ENCODE measurements at places on chromosomes 5 and 9.

DNA sequence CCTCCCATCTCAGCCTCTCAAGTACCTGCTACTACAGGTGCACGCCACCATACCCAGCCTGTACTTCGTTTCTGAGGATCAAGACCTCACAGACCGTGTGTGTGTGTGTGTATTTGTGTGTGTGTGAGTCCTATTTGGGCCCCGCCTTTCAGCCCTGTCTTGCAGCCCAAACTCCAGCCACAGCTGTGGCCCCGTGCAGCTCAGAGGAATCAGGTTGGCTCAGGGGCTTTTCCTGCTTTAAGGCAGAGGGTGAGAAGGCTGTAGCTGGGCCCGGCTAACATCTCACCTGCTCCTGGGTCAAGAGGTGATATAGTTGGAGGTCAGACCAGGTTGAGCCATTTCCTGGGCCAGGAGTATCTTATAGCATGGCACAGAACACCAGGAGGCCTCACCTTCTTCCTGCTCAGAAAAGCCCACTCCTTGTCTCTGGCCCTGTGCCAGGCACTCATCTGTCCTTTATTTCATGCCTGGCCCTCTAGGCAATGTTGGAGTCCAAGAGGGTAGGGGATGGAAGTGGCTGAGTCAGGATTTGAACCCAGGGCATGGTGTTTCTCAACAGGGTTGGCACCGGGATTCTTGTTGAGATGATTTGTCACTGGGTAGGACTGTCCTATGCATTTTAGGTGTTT is 1.6 kb upstream of the PHYKPL start:
- no peak for DNase-seq

DNA sequence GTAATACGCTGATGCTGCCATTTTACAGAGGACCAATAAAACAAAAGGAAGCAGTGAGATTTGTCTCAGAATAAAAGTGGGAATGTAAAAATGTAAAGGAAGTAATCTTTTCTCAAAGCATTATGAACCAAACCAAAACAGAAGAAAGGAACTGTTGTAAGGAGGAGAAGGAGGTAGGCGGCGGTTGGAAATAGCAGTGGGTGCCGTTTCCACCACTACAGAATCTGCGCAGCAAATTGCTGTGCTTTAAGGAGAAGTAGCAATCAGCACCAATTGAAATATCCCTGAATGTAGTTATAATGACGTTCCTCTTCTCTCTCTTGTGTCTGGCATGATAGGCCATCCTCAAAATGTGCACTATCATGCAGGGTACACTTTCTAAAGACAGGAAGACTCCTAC is 455.1 kb upstream of the TLE4 start:
- DNase-seq: no peak

- no peak for DNase-seq
Measured at GRCh38 chr9:3385871-3386270, 139.9 kb downstream of the RFX3 start.

DNA sequence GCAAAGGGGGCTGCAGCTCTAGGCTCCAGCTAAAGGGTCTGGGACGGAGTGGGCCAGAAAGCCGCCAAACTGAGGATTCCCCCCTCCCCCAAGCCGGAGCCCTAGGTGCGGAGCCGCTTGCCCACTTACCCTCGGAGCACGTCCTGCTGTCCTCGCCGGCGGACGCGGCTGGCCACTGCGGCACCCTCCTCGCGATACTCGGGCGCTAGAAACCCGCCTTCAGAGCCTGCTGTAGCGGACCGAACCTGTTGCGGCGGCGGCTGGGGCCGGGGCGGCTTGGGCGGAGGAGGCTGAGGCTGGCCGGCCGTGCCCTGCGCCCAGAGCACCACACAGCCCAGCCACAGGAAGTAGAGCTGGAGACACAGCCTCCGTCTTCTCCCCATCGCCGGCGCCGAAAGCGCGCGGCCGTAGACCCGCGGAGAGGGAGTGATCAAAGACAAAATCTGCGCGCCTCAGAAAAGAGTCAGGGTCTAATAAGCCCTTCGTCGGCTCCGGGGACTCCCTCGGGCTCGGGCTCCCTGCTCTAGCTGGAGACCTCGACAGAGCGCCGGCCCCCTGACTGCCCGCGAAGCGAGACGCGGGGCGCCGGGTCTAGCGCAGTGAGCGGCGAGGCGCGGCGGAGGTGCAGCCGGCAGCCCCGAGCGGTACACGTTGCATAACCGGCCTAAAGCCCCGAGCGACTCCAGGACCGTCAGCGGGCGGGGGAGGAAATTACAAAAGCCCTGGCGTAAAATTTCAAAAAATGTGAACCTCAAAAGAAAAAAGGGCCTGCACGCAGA is 635 bp downstream of the FBN2 start:
- DNase-seq: no peak

DNA sequence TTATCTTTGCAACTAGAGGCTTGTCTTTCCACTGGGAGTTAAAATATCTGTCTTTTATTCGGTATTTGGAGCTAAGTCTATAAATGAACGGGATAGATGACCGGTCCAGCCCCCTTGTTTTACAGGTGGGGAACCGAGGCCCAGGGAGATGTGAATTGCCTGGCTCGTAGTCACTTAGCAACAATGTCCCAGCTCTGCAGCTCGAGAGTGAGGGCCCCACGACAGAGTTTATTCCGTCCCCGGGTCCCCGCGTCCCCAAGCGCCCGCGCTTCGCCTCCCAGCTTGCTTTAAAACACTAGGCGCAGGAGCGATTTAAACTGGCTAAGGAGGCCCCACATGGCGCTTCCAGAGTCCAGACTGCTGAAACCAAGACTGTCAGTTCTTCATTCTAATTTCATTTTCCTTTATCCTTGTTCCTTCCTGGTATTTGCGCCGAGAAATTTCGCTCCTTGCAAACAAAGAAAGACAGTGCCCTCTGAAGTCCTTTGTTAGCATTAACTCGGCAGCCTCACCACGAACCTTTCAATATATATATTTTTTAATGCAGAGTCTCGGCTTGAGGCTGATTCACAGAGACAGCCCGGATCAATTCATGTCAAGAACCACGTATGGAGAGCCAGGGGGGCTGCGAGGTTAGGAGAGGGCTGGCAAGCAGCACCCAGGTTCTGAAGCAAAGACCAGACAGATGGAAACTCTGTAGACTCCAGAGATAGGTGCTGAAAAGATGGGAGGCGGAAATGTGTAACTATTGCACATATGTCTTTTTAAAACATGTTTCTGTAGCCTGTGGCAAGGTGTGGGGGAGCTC is 1.4 kb upstream of the ENC1 start:
- DNase-seq: peak; percentile 15

DNA sequence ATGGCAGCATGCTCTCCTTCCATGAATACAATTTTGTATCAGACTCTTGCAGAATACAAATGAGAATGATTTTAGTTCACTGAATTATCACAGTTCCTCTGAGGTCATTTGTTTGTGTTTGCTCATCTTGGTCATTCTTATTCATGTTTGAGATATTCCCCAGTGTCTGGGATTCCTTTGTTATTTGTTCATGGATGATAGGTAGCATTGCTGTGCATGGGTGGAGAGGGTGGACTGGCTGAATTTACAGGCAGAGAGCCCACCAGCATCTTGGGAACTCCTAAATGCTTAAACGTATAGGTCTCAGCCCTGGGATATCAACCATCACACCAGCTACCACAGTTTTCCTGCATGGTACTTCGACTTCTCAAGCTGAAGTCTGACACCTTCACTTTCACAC is 459.8 kb downstream of the CCDC171 start:
- no peak for DNase-seq

GRCh38 chr5:170633235-170634081 is 129.6 kb downstream of the KCNIP1 start:
- DNase-seq: peak; percentile 17

DNA sequence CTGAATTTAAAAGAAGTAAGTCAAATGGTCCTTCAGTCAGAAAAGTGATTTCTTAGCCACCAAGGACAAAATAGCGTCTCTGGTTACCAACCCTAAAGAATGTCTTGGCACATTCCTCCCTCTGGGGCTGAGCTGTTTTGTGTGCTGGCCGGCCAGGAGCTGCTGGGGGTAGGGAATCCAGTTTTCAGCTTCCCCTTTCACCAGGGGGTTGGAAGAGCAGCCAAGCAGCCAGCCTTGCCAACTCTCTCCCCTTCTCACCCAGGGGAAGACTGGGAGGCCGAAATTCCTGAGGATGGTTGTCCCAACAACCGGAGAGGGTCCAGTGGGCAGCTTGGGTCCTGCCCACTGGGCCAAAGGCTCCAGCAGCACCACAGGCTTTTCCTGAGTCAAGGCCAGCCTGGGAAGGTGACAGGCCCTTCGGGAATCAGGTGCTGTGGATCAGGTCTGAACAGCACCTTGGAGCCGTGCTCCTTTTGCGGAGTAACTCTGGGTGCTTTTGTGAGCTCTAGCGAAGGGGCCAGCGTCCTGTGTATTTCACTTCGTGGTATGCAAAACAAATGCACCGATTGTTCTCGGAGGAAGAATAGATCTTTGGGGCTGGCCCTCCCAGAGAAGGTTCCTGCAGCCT is 4.2 kb downstream of the WWC1 start:
- no peak for DNase-seq

DNA sequence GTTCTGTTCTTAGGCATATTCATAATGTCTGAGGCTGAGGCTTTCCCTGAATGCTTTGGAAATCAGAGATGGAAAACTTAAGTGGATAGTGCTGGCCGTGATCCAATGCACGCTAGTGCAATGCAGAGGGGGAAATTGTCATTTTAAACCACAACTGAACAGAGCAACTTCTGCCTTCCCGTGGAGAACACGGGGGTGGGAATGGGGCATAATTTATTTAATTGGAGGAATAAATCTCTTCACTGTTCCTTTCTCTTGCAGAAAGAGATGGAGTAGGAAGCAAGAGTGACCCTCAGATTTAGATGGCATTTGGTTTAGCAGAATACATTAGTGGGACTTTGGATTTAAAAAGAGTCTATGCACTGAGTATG is 22.9 kb upstream of the NREP start:
- DNase-seq: no peak

DNA sequence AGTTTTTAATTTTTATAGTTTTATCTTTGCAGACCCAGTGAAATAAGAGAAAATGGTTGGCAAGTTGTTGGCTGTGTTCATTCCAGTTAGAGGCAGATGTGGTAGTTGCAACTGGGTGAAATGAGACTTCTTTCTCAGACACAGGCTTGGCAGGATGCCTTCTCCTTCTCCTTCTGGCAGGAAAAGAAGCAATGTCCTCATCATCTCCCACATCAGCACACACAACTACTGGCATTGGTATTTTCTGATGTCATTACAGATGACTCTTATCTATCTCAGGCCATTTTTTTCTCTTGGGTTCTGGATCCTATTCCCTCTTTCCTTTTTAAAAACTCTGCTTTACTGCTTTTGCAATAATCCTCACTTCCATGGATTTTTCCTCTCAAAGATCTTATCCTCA is 103.3 kb upstream of the EDIL3 start:
- no peak for DNase-seq

DNA sequence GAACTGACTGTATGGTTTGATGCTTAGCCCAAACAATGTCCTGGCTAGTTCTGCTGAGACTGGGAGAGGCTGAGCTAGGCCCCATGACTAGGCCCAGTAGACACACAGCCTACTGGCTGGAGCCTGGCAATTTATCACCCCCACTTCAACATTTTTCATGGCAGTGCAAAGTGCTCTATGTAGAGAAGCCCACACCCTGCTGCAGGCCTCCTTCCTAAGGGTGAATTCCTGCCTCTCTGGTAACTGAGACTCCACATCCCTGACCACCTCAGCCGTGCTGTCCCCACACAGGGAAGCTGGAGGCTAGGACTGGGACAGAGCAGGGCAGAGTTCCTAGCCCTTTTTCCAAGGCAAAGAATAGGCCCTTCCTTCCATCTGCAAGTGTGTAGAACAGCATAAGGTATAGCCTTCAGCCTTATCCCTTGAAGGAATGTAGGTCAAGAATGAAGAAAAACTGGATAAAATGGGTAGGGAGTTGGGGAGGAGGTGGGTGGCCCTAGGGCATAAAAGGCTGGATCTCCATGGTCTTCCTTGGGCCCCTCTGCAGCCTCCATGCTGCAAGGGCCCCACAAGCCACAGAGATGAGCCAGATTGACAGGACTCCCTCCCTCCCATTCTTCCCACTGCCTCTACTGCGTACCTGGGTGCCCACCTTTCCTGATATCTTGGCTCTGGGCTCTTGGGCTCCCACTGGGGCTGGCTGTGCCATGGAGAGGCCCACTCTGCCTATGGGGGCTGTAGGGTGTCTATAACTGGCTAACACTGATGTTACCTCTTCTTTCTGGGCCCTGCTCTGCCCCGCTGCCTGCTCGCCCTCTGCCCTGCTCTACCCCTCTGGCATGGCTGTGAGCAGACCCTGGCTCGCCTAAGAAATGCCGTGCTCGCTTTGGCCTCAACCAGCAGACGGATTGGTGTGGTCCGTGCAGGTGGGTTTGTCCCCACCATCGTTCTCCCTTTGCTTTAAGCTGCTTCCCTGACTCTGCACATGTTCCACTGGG is 29.8 kb downstream of the TCF7 start:
- DNase-seq: no peak

DNA sequence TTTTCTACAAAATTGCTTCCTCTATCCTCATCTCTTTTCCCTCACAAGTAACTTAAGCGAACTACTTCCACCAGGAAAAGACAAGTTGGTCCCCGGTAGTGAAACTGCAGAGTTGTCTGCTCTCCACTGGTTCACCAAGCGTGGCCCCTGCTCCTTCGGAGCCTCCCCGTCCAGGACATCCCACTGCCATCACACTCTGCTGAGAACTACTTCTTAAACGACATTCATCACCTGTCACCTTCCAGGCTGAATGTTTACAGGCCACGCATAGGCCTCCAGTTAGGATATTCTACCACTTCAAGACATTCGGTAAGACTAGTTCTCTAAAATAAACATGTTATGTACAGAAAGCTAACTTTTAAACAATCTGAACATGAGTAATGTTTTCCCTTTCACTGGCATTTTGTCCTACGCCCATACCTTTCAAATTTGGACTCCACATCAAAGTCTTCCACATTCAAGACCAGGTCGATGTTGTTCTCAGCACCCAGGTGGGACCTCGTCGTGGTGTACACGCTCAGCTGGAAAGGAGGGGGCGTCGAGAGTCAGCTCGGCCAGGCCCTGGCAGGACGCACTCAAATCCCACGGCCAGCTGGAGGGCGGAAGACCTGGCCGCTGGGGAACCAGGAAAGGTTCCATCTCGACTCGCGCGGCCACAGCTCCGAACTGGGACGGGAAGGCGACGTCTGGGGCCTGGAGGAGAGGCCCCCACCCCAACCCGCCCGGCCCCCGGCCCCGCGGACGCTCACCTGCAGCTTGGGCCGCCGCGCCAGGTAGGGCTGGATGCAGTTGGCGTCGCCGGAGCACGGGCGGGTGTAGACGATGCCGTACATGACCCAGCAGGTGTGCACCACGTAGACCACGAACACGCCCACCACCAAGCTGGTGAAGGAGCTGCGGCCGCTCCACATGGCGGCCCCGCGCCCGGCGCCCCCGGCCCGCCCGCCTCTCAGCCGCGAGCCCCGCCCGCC is 683 bp downstream of the CLPTM1L start:
- no peak for DNase-seq

GRCh38 chr5:14995229-14995628 is 123.7 kb upstream of the ANKH start:
- no peak for DNase-seq

- no peak for DNase-seq
Measured at GRCh38 chr5:168468836-168469235, 17.4 kb upstream of the RARS1 start.

DNA sequence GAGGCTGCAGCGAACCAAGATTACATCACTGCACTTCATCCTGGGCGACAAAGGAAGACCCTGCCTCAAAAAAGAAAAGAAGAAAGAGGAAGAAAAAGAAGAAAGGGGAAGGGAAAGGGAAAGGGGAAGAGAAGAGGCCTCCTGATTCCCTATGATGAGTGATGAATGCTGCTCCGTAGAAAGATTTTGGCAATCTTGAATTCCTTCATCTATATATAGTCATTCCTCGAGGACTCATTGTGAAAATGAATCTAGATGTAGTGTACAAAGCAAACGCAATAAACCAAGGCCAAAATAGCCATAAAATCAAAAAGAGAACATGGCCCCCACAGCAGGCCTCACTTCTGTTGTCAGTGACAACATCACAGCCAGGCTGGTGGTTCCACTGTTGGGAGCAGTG is 218.0 kb downstream of the DCP2 start:
- DNase-seq: no peak
